ENCODE measurements at places on chromosomes 12 and 14. TPM values are rescaled to one million over a fixed set of nuclear protein-coding genes. Genes with fewer than 3 reads are reported as not detected.
A peak's percentile ranks its signal among the peaks of the same experiment; 100 is the strongest.

The TAS2R8 gene
- total RNA-seq, result not detected

GRCh38 chr14:38238878-38239277 is 17.0 kb downstream of the CLEC14A start:
- no peak for DNase-seq

- peak; percentile 1 for DNase-seq
Observed at GRCh38 chr14:23439107-23439835, 3.8 kb upstream of the MYH7 start.

DNA sequence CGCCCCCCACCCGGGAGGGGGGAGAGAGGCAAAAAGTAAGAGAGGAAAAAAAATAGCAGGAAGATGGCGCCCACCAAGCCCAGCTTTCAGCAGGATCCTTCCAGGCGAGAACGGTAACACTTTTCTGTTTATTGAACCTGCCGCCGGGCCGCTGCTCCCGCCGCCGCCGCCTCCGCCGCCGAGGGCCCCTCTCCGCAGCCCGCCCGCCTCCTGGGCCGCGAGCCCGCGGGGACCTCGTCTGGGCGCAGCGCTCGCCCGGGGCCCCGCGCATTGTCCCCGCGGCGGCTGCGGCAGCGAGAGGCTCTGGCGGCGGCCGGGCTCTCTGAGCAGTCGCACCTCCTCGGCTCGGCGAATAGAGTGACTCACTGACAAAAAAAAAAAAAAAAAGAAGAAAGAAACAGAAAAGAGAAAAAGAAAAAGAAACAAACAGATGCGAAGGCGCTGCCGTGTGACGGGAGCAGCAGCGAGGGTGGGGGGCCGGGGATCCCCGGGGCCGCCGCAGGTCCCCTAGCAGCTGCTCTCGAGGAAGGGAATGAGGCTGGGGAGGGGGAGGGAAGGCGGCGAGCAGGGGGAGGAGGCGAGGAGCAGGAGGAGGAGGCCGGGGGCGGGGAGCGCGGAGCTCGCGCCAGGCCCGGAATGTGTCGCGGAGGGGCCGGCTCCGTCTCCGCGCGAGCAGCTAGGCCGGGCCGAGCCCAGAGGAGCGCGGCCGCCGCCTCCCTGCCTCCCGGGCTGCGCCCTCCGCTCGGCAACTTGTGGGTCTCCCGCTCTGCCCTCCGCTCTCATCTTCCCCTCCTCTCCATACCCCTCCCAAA is 781 bp downstream of the NPAS3 start:
- DNase-seq, result peak; percentile 83

Measured in pancreas (tissue), 10 donors.